ENCODE measurements at places on chromosomes 4 and X.

- DNase-seq: no peak
Measured at GRCh38 chrX:47707031-47707780, 48.2 kb upstream of the UXT start.

- DNase-seq: no peak
Measured at GRCh38 chr4:53100501-53101190, 238.5 kb downstream of the RASL11B start.

DNA sequence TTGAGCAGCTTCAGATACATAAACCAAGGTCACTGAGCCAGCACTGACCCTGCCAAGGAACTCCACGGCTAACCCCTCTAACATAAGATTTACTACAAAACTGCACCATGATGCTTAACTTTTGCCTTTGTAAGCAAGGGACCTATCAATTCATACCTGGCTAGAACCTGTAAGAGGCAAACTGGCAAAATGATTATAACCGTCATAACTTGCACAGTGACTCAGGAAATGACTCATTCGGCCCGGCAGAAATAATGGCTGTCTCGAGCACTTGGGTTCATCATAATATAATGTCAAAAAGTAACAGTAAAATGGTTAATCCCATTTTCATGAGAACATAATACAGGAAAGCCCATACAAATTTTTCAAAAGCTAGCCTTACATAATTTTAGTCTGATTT lies 17.2 kb downstream of the RASGEF1B start:
- no peak for DNase-seq

DNA sequence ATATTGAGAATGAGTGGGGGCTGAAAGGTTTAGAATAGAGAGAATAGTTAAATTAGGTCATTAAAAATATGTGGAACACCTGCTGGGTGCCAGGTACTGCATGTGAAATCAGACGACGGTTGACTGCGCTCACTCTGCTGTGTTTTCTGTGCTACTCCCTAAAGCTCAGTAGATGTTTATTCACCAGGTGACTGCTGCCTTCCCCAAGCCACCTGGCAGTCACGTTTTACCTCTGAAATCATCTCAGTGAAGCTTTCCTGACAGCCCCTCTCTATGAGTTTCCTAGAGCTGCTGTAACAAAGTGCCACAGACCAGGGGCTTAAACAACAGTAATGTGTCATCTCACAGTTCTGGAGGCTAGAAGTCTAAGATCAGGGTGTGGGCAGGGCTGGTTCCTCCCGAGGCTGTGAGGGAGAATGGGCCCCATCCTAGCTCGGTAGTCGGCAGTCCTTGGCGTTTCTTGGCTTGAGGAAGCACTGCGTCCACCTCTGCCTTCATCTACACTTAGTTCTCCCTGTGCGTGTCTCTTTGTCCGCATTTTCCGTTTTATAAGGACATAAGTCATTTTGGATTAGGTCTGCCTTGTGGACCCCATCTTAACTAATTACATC lies 25.3 kb downstream of the ADD1 start:
- no peak for DNase-seq

DNA sequence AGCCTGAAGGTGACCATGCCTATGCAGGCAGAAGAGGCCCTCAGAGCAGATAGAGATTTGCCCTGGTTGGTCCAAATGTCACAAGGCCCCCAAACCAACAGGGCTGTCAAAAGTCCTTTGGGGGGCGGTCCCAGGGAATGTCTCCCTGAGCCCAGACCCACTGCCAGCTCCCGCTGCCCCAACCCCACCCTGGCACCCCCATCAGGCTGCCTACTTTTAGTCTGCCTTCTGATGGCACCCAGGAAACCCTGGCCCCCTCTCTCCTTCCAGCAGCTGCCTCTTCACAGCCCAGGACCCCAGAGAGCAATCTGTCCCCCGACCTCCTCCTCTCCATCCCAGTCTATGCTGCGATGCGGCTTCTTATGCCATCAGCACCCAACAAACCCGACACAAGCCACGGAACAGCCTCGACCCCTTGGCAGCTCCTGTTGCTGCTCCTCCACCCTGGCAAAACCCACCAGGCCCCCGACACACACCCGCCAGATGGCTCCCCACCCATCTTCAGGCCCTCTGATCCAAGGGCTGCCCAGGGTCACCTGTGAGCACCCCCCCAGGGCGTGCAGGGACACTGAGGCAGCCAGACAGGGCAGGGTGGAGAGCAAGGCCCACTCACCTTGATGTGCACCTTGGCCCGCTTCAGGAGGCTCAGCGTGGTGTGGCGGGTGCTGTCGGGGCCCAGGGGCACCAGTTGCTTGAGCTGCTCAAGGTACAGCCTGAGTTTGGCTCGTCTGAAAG lies 9.9 kb downstream of the MXD4 start:
- DNase-seq: no peak

- no peak for DNase-seq
Measured at GRCh38 chrX:96776966-96777365, 92.3 kb downstream of the DIAPH2 start.

DNA sequence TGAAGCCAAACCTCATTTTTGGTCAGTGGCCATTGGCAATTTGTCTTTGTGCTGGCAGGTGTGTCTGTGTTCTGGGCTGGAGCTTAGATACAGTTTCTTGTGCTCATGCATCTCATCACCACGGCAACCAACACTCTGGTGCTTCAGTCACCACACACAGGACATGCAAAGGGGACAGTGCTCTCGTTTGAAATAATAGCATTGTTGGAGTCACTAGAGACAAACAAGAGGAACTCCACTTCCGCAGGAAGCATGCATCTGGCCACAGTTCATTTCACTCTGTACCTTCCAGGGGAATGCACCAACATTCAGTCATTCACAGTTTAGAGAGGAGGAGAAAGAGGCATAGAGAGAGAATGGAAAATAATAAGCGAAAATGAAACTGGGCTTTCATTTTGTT lies 267.4 kb downstream of the ANK2 start:
- no peak for DNase-seq

DNA sequence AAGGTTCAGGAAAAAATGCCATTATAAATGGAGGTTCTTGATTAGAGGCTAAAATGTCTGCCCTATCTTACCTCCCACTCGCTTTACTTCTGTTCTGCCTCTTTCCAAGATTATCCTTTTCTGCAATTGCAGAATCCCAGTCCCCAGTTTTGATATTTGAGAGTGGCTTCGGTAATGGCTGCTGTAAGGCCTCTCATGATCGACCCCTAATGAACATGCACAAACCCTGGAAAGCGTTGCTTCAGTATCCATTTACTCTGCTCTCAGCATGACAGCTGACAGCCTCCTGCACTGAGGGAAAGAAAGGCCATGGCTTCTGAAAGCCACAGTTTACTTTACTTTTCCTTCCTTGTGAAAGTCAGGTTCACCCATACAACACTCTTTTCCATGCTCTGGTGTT lies 325.4 kb upstream of the GALNT7 start:
- DNase-seq: no peak

- no peak for DNase-seq
Measured at GRCh38 chrX:119853444-119853843, 681 bp upstream of the UPF3B start.

- DNase-seq: no peak
Measured at GRCh38 chr4:48901196-48901595, 5.4 kb downstream of the OCIAD2 start.

- DNase-seq: peak; percentile 5
Measured at GRCh38 chr4:122921971-122922876, at the start of gene NUDT6. Gene NUDT6 (minus strand): TSS chr4:122922597. CDS start chr4:122922572, 25 bp downstream.

DNA sequence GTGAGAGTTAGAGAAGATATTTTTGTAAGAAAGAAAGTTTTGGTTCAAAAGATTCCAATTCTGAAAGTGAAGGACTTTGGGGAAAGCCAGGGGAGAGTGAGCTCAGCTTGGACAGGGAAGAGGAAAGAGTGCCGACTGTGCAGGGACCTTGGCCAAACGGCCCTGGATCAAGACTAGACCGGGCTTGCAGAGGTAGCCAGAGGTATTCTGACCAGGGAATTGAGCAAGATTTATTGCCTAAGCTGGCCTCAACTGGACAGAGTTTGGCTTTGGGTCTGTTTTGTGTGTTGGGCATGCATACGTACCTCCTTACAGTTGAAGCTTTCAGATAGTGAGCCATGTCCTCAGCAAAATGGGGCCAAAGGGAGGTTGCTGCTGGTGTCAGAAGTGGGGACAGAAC lies 11.6 kb downstream of the PLAC1 start:
- DNase-seq: no peak

DNA sequence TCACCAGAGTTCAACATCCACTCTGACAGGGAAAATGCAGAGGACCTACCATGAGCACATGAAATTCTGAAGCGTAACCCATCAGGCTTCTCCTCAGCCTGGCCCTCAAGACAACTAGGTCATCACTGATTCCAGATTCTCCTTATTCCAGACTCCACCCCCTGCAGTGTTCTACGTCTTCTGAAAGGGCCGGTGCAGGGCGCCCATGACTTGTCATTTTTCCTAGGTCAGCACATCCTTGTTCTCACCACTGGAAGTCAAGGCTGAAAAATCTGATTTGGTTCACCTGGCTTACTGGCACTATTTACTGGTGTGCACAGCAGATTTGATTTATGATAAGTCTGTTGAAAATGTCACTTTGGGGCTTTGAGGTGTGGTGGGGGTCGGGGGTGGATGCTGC lies 140.9 kb upstream of the KLF3 start:
- DNase-seq: no peak

DNA sequence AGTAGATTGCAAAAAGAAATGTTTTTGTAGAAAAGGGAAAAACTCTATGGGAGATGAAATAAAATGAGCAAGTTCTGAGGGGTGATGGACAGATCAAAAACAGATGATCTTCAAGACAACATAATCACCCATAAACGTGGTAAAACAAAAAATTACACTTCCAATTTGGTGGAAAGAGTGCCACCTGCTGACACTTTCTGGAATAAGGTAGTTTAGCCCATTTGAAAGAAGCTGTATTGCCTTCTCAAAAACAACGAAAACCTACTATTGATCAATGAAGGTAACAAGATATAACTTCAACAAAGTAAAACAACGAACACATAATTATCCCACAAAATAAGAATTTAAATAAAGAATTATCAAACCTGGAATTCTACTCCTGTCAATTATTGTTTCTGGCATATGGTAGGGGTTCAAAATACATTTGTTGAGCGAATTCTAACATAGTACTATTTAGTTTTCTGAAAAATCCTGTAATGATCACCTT lies 2.5 kb downstream of the COQ2 start:
- peak; percentile 38 for DNase-seq

DNA sequence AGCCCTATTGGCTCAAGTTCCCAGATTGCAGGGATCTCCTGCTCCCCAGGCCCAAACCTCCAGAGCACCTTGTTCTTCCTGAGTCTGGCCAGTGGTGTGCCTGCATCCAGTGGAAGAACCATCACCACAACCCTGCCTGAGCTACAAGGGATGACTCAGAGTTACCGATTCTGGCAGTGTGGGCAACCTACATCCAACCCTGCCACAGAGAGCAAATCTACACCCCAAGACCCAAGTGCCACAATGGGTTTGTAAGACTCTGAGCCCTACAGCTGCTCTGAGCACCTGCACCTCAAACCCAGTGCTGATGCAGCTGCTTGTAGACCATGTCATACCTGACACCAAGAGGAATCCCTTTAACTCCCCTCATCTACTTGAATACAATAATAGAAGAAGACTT lies 110.0 kb downstream of the SOWAHB start:
- DNase-seq: no peak

- DNase-seq: no peak
Measured at GRCh38 chr4:79823148-79823763, 249.8 kb downstream of the ANTXR2 start.

DNA sequence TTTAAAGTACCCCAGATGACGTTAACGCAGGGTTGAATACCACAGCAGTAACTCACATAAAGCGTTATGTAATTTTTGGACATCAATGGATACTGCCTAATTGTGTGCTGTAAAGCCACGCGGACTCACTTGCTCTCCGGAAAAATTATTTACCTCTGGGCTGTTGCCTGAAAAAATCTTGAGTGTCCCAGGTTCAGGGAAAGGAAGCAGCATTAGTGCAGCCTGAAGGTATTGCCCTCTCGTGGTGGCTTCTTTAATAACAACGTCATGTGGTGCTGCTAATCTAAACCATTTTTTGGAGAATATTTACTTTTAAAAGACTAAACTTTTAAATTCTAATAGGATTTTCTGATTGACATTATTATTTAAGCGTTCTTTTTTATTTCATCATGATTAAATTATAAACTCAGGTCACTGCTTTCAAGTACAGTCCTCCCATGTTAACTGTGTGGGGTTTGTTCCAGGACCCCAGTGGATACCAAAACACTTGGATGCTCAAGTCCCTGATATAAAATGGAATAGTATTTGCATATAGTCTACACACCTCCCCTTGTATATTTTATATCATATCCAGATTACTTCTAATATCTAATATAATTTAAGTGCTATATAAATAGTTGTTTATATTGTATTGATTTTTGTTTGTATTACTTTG lies 384.8 kb downstream of the FAM133A start:
- DNase-seq: no peak

DNA sequence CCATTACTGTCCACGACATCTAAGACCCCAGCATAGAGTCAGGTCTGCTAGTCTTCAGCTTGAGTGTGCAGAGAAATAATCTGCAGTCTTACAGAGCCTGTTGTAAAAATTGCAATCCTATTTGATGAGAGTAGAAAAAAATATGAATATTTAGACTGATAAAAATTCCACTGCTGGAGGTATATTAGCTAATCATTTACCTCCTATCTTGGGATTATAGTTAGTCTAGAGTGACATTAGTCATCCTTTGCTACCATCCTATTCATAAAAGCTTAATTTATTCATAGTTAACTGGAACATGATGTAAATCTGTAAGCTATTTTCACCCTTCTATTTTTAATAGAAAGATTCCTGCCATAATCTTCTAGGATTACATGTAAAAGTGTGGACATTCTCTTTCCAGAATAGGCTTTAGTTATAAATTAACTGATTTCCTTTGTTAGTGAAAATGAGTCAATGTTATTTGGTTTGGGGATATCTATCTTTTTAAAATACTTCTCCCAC lies 26.7 kb downstream of the C4orf54 start:
- no peak for DNase-seq

DNA sequence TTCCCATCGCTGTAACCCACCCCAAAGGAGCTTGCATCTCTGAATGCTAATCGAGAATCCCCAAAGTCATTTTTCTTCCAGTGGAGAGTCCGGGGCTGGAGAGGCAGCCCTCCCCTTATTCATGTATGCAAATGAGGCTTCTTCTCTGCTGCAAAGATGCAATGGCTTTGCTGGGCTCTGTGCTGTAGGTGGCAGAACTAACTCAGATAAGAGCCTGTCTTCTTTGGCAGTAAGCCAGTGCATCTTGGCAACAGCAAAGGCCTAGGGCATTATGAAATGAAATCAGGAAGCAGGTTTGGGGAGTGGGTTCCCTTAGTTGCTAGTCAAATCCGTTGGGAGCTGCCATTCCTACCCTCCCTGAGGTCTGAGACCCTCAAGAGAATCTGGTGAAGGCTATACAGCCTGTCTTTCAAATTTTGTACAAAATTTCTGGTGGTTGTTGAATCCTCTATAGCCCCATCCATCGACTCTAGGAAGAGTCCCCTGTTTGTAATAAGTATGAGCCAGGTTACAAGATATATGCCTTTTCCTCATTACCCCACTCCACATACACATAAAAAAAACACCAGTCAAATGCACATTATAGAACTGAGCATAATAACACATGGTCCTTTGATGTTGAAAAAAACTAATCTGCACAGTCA lies 290.6 kb upstream of the TAPT1 start:
- no peak for DNase-seq

- no peak for DNase-seq
Measured at GRCh38 chr4:8532245-8532781, 47.9 kb upstream of the GPR78 start.

Data from activated T-cell treated with anti-CD3 and anti-CD28 coated beads for 1 hour (primary cell).